ENCODE measurements at places on chromosomes 4 and X.

DNA sequence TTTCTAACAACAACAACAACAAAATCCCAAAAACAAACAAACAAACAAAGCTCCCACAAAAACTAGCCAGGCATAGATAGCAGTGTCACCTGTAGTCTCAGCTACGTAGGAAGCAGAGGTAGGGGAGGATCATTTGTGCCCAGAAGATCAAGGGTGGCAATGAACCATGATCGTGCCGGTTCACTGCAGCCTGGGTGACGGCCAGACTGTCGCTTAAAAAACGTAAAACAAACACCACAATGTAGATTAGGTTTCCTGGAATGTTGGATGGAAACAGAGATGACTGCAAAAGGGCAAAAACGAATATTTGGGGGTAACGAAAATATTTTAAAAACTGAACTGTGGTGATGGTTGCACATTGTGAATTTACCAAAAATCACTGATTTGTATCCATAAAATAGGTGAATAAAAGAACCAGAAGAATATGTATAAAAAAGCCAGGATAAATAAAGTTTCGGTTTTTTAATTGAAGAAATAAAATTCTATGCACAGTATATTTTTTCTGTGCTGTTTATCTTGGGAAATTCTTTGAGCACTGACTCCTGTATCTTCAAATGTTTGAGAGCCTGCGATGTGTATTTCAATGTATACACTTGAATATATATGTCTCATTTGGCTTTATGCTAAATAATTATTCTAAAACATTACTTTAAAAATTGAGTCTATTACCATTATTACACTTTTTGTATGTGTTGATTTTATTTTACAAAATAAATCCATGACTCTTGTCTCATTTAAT is 1477.0 kb downstream of the PCDH7 start:
- DNase-seq = no peak

GRCh38 chrX:31355206-31355955 is 283.5 kb upstream of the FTHL17 start:
- no peak for DNase-seq

DNA sequence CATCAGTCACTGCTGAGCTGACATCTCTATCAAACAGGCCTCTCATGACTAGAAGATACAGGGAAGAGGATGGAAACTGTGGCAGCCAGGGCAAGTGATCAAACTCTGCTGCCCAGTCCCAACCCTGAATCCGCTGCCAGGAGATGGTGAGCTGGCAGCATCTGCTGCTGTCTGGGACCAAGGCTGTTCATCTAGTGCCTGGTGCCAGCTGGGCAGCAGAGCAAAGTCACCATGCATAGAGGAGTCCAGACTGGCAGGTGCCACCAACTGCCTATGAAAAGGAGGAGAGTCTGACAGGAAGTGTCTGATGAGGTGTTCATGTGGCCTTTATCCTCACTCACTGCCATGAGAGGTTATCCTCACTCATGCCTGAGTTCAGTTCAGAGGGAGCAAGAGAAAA is 518.9 kb downstream of the MID1IP1 start:
- DNase-seq = no peak

GRCh38 chr4:184784628-184785257 is 41.0 kb downstream of the ACSL1 start:
- DNase-seq = peak; percentile 63

GRCh38 chrX:43493756-43494155 is 162.3 kb upstream of the MAOA start:
- DNase-seq = no peak

- no peak for DNase-seq
Observed at GRCh38 chr4:170169699-170170098, 79.9 kb upstream of the AADAT start.

GRCh38 chr4:128163177-128164117 is 102.3 kb downstream of the LARP1B start:
- no peak for DNase-seq

- DNase-seq = no peak
Observed at GRCh38 chr4:184740980-184741391, 7.1 kb upstream of the CENPU start.

- DNase-seq = no peak
Observed at GRCh38 chrX:47566841-47567240, 5.8 kb downstream of the ARAF start.

DNA sequence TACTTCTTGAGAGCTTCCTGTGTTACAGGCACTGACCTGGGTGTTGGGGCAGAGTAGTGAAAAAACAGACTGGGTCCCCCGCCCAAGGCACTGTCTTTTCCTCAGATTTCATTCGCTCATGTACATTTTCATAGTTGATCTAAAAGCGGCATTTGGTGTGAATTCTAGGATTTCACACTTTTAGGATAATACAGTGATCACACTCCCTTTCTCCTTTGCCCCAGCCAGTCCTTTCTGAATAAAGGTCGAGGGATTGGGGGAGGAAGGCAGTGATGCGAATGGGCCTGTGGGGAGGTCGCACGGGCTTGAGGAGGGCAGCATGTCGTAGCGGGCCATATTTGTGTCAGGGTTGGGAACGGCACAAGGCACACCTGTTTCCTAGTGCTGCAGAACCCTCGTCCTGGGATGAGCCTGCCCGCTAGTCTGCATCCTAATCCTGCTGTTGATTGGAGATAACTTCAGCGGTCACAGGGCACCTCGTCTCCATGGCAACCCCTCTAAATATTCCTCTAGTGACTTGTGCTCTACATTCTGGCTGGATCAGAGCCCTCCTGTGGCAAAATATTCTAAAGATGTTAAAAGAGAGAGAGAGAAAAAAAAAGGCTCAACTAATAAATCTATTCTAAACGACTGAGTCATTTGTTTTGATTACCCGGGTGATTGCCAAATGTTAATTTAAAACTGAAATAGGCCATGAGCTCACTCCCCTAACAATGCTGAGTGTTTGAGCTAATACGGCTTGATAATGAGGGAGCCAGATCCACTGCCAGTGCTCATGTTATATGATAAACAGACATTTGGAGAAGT is 21.8 kb downstream of the FHL1 start:
- peak; percentile 69 for DNase-seq

DNA sequence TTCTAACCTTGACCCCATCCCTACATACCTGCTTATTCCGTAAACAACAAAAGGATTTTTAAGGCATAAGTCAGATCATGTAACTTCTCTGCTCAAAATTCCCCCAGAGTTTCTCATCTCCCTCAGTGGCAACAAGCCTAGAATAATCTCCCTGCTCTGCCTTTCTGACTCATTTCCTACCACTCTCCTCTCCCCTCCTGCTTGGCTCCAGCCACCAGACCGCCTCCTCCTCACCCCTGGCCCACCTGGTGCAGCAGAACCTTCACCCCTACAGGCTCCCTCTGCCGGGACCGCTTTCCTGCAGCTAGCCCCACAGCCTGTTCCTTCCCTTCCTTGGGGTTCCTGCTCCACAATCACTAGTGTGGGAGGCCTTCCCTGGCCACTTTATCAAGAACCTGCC is 32.1 kb downstream of the TSPAN5 start:
- DNase-seq = no peak

DNA sequence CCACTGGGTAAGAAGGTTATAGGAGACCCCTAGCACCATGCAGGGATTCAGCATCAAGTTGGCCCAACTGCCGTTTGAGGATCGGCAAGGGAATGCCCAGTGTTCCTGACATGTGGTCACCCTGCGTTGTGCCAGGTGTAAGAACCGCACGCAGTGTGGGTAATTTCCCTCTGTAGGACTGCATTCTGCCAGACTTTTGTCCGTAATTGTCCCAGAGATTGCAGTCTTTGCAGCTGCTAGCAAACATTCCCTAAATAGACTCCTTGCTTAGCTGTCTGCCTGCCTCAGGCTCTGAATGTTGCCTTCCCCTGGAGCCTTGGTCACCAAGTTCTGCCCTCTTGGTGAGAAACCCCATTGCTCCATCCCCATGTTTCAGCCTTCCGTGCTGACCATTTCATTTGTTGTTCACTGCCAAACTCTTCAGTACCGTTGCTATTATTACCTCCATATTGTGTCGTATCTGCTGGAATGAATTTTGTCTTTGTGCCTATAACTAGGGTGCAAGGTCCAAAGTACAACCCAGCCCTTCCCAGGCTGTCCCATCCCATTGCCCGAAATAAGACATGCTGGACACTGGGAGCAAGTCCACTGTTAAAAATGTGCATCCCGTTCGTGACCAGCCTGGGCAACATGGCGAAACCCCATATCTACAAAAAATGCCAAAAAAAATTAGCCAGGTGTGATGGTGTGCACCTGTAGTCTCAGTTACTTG is 53.8 kb upstream of the USP9X start:
- DNase-seq = no peak

- DNase-seq = no peak
Observed at GRCh38 chrX:129233786-129234185, 289.5 kb downstream of the SMARCA1 start.

- no peak for DNase-seq
Observed at GRCh38 chr4:53644607-53645006, 53.3 kb upstream of the LNX1 start.

GRCh38 chr4:141120036-141120593 is 13.2 kb downstream of the RNF150 start:
- no peak for DNase-seq

- DNase-seq = no peak
Observed at GRCh38 chrX:153793291-153793690, 884 bp downstream of the IDH3G start.

DNA sequence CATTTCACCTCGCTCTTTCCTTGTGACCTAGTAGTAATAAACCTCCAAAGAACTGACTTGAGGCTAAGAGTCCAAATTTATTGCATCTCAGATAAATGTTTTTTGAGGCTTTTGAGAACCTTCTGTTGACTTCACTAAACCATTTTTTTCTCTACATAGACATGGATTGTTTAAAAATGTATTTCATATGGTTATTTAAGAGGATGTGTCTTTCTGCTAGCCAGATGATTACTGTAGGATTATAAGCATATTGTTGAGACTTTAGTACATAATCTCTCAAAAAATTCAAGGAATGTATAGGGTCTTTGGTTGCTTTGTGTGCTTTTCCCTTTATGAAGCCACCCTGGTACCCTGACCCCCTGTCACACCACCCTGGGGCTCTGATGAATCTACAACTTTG is 44.8 kb downstream of the ATXN3L start:
- DNase-seq = no peak

DNA sequence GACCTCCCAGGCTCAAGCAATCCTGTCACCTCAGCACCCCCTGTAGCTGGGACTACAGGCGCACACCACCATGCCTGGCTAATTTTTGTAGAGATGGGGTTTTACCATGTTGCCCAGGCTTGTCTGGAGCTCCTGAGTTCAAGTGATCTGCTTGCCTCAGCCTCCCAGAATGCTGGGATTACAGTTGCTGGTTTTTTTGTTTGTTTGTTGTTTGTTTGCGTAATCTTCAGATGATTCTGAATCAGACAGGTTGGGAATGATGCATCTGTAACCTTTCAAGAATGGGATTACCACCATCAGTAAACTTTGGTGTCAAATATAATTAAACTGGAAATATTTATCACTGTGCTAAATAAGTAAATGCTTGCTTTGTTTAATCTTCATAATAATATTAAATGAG is 62.0 kb upstream of the SLC10A4 start:
- no peak for DNase-seq

DNA sequence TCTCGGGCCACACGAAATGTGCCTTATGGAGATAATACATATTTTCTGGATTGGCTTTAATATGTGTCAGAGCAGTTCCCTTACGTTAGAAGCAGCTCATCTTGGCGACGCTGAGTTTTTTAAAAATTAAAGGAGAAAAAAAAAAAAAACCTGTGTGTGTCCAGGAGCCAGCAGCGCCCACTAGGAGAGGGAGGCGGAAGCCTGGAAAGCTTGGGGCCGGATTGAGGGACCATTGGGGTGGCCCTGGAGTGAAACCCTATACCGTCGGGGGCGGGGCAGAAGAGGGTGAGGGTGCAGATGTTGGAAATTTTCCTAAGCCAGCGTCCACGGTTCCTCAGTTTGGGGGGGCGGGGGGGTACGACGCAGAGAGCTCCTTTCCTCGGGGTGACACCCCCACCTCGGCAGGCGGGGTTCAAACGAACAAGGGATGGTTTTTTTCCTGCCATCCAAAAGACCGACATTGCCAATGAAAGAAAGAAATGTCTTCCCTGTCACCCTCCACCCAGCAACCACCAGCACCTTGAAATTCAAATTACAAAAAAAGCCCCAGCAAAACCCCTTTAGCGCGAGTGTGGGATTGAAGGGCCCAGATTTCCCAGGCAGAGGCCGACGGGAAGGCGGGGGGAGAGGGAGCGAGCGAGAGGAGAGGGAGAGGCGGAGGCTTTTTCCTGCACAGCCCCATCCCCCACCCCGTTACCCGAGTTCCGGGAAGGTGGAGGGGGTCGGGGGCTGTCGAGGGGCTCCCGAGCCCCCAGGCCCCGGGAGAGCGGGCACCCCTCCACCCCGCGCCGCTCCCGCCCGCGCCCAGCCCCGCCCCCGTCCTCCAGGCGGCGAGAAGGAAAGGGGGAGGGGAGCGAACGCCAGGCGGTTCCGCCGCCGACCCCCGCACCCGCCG is 859 bp downstream of the SMARCA1 start:
- peak; percentile 78 for DNase-seq

- DNase-seq = no peak
Observed at GRCh38 chr4:118910221-118910620, 21.6 kb downstream of the SYNPO2 start.

DNA sequence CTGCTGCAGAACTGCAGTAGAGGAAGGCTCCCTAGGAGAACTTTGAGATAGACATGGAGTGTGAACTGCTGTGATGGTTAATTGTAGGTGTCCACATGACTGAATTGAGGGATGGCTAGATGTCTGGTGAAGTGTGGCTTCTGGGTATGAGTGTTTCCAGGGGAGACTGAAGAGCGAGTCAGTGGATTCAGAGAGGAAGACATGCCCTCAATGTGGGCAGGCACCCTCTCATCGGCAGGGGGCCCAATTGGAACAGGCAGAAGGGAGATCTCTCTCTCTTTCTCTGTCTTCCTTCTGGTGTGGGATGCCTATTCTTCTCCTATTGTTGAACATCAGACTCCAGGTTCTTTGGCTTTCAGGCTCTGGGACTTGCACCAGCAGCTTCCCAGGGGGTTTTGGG is 304.7 kb upstream of the GATB start:
- no peak for DNase-seq

- no peak for DNase-seq
Observed at GRCh38 chrX:39827951-39828350, 269.8 kb downstream of the BCOR start.

DNA sequence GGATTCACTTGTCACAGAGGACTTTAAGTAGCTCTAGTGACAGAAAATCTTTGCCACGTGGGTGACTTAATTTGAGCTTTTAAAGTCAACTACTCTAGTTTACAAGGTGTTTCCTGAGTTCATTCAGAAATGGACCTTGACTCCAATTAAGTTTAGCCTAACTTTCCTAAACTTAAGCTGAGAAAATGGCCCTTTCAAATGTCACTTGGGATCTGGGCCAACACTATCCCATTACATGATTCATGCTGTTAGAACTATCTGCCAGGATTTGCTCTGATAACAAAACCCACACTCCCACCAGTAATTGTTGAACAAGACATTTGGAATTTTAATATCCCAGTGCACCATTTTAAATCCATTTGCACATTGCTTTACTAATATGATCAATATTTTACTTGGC is 40.8 kb downstream of the C4orf46 start:
- DNase-seq = no peak
